ENCODE measurements at places on chromosomes 5 and 9. TPM values are rescaled to one million over a fixed set of nuclear protein-coding genes. Genes with fewer than 3 reads are reported as not detected.

Gene TLX3
- total RNA-seq: not detected

Gene CDHR2
- total RNA-seq: 0.32 TPM

Gene CDC25C
- total RNA-seq: 0.26 TPM

Gene AFAP1L1
- 1.9 TPM for total RNA-seq

Gene KCNN2
- total RNA-seq: not detected

Gene N4BP3
- total RNA-seq: 1.8 TPM

Gene COL5A1
- 93.8 TPM for total RNA-seq

Gene HTR1A
- total RNA-seq: not detected

Gene FNIP1
- total RNA-seq: 62.3 TPM

Gene ARPC5L
- total RNA-seq: 11.0 TPM

Gene ERMP1
- 9.6 TPM for total RNA-seq

Gene NREP
- total RNA-seq: 19.7 TPM

Gene CENPP
- total RNA-seq: 1.9 TPM

Gene NKD2
- 4.0 TPM for total RNA-seq

Gene KCNIP1
- total RNA-seq: not detected

Gene LHX3
- not detected for total RNA-seq

Gene NXNL2
- total RNA-seq: 0.77 TPM

Gene SHISAL2B
- 0.16 TPM for total RNA-seq

Gene CCL21
- total RNA-seq: not detected

All from bronchial smooth muscle cell (primary cell).